ENCODE measurements at places on chromosomes 2 and 18. TPM values are rescaled to one million over a fixed set of nuclear protein-coding genes. Genes with fewer than 3 reads are reported as not detected.

Gene RAB6C
- total RNA-seq = not detected

DNA sequence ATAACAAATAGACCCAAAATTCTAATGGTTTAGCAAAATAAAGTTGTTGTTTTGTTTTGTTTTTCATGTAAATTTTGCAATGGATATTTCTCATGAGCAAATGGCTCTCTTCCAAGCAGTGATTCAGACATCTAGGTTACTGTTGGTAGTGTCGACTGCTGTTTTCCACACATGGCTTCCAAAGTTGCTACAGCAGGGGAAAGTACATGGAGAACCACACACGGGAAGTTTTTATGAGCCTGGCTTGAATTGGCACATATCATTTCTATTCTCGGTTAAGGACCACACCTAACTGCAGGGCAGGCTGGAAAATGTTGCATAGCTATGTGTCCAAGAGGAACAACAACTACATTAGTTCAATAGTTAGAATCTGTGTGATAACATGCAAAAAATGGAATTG lies 262.1 kb downstream of the GALNT13 start:
- no peak for DNase-seq

DNA sequence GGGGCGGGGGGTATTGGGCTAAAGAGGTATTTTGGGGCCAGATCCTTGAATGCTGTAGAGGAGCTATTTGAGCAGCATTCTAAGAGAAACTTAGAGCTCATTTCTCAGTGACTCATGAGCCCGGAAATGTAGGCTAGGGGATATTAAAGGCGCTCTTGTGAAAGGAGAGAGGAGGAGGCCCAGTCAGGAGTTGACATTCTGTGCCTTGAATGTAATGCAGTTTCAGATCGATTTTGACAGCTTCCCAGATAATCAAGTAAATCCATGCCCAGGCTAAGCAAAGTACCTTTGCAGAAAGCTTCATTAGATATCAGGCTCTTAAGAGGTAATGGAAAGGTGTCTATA lies 1.5 kb downstream of the CAB39 start:
- peak; percentile 51 for DNase-seq

Gene TSGA10
- 6.3 TPM for total RNA-seq

Gene CHST10
- total RNA-seq = 4.7 TPM

Gene FBXO36
- 1.5 TPM for total RNA-seq

Gene WNT10A
- 5.2 TPM for total RNA-seq

DNA sequence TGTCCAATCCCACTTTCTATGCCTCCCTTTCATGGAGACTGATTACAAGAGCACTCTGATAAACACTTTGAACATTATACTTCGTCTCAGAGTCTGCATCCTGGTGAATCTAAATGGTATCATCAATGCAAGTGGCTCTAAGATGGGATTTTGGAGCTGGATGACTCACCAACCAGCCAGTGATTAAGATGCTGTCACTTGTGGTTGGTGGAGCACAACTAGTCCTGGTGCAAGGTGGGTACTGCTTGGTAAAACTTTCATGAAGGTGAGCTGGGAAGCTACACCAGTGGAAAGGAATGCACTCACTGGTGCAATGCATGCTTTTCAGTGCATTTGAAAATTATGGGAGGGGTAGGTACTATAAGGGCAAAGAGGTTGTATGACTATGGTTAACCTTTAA lies 137.7 kb upstream of the TRIB2 start:
- DNase-seq = no peak

Gene PLEKHA3
- total RNA-seq = 22.8 TPM

- DNase-seq = no peak
Observed at GRCh38 chr2:152396763-152397162, 61.8 kb downstream of the FMNL2 start.

Gene NT5C1B
- total RNA-seq = not detected

Gene RSAD2
- total RNA-seq = 8.6 TPM

Gene RIT2
- total RNA-seq = not detected

All from activated CD4-positive, alpha-beta memory T cell treated with anti-CD3 and anti-CD28 coated beads for 36 hours (primary cell).